ENCODE measurements at places on chromosomes 7 and 10. TPM values are rescaled to one million over a fixed set of nuclear protein-coding genes. Genes with fewer than 3 reads are reported as not detected.

The IFRD1 gene
- total RNA-seq, result 62.0 TPM

GRCh38 chr10:6522230-6522629 lies 57.8 kb downstream of the PRKCQ start:
- no peaks in the 10 kb centered on the region for H3K36me3 ChIP-seq
- H3K27me3 ChIP-seq, result no peaks in the 10 kb centered on the region
- H3K27ac ChIP-seq, result no peak overlapping the region
- H3K4me3 ChIP-seq, result no peak overlapping the region

The LRRC4 gene
- 26.7 TPM for total RNA-seq

The CALY gene
- total RNA-seq, result 0.57 TPM

- H3K27ac ChIP-seq, result no peak overlapping the region
- no peaks in the 10 kb centered on the region for H3K4me1 ChIP-seq
- H3K4me3 ChIP-seq, result no peak overlapping the region
- DNase-seq, result peak; percentile 48
These were observed 12.0 kb upstream of the BTBD16 start for GRCh38 chr10:122259075-122259466.
